ENCODE measurements at places on chromosomes 12 and 14.

GRCh38 chr14:24858052-24858451 is 191.9 kb downstream of the STXBP6 start:
- no peak for DNase-seq

- DNase-seq = no peak
These were observed 413.1 kb downstream of the MED13L start for GRCh38 chr12:115864396-115864795.

DNA sequence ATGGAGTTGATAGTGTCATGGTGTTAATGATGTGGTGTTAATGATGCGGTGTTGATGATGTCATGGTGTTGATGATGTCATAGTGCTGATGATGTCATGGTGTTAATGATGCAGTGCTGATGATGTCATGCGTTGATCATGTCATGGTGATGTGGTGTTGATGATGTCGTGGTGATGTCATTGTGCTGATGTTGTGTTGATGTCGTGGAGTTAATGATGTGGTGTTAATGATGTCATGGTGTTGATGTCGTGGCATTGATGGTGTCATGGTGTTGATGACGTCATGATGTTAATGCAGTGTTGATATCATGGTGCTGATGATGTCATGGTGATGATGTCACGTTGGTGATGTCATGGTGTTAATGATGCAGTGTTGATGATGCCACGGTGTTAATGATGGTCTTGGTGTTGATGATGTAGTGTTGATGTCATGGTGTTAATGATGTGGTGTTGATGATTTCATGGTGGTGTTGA is 49.1 kb upstream of the RIMBP2 start:
- no peak for DNase-seq

GRCh38 chr12:89824822-89825221 is 116.2 kb upstream of the ATP2B1 start:
- DNase-seq = no peak

DNA sequence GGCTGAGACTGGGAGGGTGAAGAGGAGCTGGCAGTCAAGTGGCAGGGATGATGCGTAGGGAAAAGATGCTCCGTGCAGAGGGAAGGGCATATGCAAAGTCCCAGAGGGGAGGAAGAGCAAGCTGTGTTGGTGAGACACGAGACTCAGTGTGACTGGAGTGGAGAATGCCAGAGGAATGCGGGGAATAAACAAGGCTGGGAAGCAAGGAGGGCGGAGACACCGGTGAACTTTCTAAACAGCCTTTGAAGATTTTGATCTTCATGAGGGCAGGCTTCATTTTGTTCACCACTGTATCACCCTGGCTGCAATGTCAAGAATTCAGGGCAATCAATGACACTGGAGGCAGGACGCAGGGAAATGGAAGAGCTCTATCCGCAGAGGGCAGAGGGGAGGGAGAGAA is 535.8 kb downstream of the FUT8 start:
- no peak for DNase-seq

- DNase-seq = no peak
These were observed 11.9 kb upstream of the ATF7 start for GRCh38 chr12:53638057-53638456.

- DNase-seq = no peak
These were observed 733 bp upstream of the KLHDC2 start for GRCh38 chr14:49767270-49767570.
